ENCODE measurements at places on chromosomes 4 and X.
A peak's percentile ranks its signal among the peaks of the same experiment; 100 is the strongest.

- no peak for DNase-seq
Measured at GRCh38 chr4:4269331-4269731, 20.6 kb downstream of the LYAR start.

DNA sequence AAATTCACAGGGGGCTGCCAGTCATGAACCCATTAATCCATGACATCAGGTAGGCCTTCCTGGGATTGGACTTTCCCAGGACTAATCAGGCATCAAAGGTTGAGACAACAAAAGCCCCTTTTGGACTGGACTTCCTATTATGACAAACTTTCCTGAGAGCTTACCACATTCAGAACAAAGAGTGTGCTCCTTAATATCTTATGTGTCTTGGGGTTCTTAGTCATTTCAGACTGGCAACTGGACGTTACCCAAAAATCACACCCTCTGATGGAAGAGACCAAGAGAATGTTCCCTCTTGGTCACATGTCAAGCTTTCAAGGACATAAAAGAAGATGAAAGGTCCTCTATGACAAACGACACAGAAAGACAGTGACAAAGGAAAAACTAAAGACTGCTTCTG, 31.6 kb upstream of the PPP1R2C start:
- no peak for DNase-seq

DNA sequence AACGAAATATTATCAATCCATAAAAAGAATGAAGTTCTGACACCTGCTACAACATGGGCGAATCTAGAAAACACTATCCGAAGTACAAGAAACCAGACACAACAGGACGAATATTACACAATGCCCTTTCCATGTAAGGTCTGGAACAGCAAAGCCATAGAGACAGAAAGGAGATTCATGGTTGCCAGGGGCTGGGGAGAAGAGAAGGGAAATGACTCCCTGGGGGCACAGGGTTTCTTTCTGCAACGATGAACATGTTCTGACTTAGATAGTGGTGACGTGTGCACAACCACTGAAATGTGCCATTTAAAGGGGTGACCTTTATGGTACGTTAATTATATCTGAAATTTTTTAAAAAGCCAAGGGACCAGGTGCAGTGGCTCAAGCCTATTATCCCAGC, 28.3 kb downstream of the GPR143 start:
- no peak for DNase-seq

DNA sequence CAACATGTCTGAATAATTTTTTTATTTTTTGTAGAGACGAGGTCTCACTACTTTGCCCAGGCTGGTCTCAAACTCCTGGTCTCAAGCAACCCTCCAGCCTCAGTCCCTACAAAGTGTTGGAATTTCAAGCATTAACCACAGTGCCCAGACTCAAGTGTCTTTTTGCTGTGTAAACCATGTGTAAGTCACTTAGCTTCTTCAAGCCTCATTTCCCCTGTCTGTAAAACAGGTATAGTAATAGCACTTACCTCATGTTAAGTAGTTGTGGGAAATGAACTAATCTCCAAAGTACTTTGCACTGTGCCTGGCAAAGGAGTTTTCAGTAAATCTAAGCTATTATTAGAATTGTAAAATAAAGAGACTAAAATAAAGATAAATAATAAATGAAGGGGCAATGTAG, 35.7 kb downstream of the STBD1 start:
- DNase-seq: no peak

GRCh38 chrX:9532349-9532748, 67.5 kb downstream of the TBL1X start:
- no peak for DNase-seq

DNA sequence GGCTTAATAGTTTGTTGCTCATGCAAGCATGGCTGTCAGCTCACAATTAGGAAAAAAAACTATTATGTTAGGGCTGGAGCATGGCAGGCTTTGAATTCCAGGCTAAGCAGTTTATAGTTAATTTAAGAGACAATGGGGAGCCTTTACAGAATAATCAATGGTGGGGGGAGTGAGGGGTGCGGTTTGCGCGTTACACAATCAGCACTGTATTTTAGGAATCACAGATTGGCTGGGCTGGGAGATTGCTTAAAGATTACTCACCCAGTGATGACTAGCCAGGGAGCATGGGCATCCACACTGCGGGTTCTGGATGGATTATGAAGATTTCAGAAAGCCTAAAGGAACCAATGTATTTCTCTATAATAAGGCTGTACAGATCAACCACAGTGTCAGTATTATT, 186.6 kb downstream of the SOX3 start:
- DNase-seq: no peak

- no peak for DNase-seq
Measured at GRCh38 chrX:21963731-21964405, 23.4 kb downstream of the SMS start.

- DNase-seq: no peak
Measured at GRCh38 chrX:30580641-30581040, 3.1 kb upstream of the TASL start.

DNA sequence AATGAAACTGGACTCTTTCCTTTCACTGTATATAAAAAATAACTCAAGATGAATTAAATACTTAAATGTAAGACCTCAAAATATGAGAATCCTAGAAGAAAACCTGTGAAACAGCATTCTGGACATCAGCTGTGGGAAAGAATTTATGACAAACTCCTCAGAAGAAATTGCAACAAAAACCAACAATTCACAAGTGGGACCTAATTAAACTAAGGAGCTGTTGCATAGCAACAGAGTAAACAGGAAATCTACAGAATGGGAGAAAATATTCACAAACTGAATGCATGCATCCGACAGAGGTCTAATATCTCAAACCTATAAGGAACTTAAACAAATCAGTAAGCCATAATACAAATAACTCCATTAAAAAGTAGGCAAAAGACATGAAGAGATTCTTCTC, 851.7 kb upstream of the PCDH10 start:
- no peak for DNase-seq

DNA sequence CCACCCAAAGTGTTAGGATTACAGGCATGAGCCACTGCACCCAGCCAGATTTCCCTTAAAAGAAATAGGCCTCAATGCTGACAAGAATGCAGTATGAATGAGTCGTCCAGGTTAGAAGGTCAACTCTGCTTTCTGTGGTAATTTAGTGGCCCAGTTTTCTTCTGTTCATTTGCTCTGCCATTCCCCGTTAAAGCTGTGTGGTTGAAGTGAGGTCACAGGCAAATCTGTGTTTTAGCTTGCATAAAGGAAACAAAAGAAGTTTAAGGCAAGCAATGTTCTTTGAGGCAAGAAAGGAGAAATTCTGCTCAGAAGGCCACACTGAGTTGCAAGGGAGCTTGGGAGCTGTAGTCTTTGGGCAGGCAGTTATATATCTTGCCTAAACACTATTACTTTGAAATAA, 176.8 kb downstream of the LARP7 start:
- DNase-seq: peak; percentile 38

- DNase-seq: peak; percentile 22
Measured at GRCh38 chr4:24141836-24142235, 252.0 kb upstream of the PPARGC1A start.

DNA sequence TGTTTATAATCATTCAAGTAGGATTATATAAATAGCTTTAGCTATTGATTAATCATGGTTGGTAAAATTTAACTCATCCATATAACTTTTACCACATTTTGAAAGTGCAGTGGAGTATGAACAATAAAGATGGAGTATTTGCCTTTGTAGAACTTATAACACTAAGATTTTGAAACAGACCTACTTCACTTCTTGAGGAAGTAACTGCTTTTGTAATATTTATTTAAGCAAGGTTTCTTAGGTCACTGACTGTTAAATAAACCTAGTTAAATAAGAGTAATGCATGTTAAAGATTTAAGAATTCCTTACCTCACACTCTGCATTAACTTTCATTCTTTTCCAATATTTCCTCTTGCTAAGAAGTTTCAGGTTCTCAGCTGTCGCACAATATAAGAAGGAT, 242.5 kb downstream of the CFAP299 start:
- no peak for DNase-seq

DNA sequence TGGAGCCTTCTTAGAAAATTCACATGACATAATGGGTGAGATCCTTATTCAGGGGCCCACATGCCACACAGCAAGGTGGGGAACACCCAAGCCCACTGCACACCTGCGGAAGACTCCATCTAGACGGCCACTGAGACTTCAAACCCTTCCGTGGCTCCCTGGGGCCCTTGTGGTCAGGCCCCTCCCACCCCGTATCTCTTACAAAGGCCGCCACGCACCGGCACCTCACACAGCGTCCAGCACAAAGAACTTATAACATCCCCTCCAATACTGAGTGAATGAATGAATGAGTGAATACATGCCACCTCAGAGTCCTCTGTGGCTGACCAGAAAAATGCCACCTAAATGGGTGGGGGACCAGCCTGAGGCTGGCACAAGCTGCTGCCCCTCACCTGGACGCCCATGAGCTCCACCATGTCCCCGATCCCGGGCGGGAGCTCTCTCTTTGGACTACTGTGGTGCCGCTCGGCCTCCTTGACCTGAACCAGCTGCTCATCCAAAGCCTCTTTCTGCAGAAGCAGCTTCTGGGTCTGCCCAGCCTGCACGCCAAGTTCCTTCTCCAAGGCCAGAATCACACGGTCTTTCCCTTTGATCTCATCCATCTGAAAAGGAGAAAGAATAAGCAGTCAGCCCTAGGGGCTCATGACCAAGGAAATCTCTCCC, 66.9 kb upstream of the C4orf50 start:
- DNase-seq: no peak

DNA sequence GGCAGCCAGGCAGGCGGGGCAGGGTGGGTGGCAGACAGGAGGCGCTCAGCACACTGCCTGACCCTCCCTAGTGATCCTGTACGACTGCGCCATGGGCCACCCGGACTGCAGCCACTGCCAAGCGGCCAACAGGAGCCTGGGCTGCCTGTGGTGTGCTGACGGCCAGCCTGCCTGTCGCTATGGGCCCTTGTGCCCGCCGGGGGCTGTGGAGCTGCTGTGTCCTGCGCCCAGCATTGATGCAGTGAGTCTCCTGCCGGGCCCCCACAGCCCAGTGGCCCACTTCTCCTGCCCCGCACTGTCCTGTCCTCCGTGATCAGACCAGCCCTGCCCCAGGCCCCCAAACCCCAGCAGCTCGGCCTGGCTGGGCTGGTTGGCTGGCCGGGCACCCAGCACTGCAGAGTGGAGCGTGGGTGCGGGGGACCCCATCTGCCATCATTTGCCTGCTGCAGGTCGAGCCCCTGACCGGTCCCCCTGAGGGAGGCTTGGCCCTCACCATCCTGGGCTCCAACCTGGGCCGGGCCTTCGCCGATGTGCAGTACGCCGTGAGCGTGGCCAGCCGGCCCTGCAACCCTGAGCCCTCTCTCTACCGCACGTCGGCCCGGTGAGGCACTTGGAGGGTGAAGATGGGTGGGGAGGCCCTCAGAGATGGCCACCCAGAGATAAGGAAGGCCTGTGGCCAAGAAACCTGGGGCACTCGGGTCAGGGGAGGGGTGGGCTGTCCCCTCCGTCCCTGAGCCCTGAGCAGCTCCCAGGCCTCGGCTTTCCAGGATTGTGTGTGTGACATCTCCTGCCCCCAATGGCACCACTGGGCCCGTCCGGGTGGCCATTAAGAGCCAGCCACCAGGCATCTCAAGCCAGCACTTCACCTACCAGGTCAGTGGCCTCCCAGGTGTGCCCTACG, 7.6 kb downstream of the PLXNB3 start:
- DNase-seq: no peak

DNA sequence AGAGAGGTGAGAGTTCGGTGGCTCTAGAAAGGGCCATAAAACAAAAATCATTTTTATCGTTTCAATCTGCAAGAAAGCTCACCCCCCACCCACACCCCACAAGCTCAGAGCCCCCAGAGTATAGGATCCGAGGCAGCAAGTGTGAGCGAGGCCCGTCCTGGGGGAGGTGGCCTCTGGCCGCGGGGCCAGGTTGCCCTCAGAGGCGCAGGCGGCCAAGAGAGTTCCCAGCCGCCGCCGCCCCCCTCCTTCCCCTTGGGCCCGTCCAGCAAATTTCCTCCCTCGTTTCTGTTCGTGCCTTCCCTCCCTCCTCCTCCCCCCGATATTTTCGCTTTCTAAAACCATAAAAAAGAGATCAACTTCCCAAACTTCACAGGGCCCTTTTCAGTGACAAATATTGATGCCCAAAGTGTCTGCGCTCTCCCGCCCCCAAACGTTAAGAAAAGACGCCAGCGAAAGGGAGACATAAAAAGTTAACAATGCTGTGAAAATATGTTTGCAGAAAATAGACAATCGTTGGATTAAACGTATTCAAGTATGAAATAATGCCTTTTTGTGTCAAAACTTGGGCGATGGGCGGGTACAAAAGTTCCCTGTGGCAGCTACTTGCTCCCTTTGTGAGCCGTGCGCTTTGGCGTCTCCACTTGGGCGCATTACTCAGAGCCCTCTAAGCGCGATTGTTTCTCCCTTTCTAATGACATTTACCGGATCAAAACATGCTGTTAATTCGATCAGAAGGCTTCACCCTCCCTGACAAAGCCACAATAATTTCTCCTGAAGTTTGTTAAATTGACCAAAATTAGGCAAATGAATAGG, 1.1 kb upstream of the HELT start:
- DNase-seq: no peak

DNA sequence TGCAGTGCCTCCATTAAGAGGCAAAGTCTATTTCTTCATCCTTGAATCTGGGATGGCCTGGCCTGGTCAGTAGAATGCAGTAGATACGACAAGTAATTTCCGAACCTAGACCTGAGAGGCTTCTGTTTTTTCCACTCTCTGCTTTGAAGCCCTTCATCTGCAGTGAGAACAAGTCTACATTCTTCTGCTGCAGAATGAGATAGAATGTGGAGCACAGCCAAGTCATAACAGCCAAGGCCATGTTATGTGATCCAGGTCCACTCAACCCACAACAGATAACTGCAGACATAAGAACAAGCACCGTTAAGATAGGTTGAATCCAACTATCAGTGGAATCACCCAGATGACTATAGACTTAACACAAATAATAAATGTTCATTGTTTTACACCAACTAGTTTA, 1297.7 kb downstream of the C4orf33 start:
- no peak for DNase-seq

Data from BJ (cell line).